Activated CD8-positive, alpha-beta T cell treated with anti-CD3 and anti-CD28 coated beads for 36 hours (primary cell): ENCODE measurements at places on chromosomes 6 and 20. TPM values are rescaled to one million over a fixed set of nuclear protein-coding genes. Genes with fewer than 3 reads are reported as not detected.

The SLC17A4 gene
- total RNA-seq = not detected

DNA sequence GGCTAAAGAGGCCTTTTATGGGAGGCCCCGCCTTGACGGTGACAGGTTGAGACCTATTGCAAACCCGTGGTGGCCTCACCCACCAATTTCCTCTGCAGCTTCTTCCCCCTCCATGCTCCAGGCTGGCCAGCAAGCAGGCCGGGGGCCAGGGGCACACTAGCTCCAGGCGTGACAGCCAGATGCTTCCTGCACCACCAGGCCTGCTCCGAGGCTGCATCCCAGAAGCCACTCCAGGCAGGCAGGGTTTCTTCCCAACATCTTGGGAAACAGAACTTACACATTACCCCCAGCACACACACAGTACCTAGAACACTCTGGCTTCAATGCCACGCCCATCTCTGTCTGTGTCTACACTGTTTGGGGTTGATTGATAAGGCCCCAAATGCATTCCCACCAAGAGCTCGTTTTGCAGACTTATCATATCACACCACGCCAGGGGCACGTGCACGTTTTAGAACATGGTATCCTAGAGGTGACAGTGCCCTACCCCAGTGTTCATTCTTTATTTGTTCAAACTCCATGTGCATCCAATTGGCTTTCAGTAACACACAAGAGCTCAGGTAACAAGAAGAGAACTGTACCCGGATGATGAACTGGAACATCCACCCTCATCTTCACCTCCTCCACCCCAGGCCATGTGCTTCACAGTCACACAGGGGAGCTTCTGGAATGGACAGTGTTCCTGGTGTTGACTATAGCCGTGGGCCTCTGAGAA lies 221.4 kb upstream of the RREB1 start:
- H3K4me1 ChIP-seq = peaks cover 2% of the 10 kb centered on the region
- no peak overlapping the region for H3K27ac ChIP-seq
- no peaks in the 10 kb centered on the region for H3K36me3 ChIP-seq
- no peak overlapping the region for H3K4me3 ChIP-seq

DNA sequence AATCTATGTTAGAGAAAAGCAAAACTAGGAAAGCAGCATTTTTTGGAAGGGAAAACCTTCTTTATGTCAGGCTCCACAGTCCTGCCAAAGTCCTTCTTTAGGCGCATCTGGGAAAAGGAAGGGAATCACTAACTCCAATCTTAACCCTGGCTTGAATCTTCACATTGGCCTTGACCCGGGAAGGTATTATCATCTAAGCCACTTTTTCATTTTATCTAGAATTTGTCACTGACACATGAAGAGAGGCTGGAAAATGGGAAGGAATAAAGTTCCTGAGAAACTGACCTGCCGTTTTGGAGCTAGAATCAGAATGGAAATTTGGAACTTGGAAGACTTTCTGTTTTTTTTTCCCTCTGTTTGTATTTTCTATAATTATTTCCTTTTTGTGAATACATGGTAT lies 53.4 kb upstream of the UTRN start:
- H3K36me3 ChIP-seq = no peaks in the 10 kb centered on the region
- H3K27ac ChIP-seq = no peak overlapping the region
- no peak for DNase-seq
- H3K4me1 ChIP-seq = no peaks in the 10 kb centered on the region
- H3K4me3 ChIP-seq = no peak overlapping the region

- no peak overlapping the region for H3K27ac ChIP-seq
- no peaks in the 10 kb centered on the region for H3K36me3 ChIP-seq
These were observed 129.5 kb downstream of the MMUT start for GRCh38 chr6:49333345-49334125.

The RGS17 gene
- total RNA-seq = not detected

The RNF39 gene
- total RNA-seq = not detected

The CALHM4 gene
- not detected for total RNA-seq

The C6orf15 gene
- total RNA-seq = not detected

DNA sequence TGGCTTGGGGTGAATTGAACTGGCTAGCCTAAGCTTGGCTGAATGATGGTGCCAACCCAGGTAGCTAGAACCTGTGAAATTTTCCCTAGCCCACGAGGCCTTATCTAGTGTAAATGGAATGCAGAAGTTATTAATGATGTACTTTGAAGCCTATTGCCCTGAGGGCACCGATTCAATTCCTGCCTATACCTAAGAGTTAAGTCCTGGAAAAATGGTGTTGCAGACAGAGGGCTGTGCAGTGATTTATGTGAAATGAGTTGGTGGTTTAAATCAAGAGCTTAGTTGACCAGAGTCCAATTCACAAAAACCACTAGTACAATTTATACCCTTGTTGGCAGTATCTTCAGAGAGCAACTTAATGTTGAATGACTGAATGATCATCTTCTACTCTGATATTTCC lies 373.8 kb upstream of the JAG1 start:
- no peaks in the 10 kb centered on the region for H3K36me3 ChIP-seq
- no peaks in the 10 kb centered on the region for H3K4me1 ChIP-seq
- no peak overlapping the region for H3K27ac ChIP-seq
- H3K27me3 ChIP-seq = no peaks in the 10 kb centered on the region

DNA sequence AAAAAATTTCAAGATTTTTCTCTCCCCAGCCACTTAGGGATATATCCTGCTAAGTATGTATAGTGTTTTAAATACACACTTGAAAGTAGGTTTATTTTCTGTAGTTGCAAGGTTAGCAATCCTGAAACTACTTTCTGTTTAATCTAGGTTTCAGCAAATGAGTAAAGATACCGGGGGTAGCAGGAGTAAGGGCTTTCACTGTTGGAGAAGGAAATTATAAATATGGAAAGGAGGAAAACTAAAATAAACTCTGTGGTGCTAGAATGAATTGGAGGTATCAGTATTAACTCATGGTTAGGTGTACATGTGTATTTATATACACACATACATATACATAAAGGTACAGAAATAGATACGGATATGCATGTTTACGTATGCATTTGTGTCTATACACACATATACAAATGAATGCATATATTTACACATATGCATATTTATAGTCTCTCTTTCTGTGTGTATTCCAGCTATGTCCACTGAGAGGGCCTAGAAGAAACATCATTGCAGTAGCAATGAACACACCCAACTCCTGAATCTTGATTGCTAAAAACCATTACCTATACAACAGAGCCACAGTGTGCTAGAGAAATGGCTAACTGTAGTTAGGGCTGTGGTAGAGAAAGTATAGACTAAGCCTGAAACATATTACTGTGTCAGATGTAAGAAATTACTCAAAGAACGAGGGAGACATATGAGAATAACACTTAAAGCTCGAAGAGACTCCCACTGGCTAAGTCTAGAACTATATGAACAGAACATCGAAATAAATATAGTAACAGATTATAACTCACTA lies 95.9 kb upstream of the EMILIN3 start:
- no peak overlapping the region for H3K27ac ChIP-seq
- no peak overlapping the region for H3K4me3 ChIP-seq
- no peaks in the 10 kb centered on the region for H3K27me3 ChIP-seq
- no peak for DNase-seq

DNA sequence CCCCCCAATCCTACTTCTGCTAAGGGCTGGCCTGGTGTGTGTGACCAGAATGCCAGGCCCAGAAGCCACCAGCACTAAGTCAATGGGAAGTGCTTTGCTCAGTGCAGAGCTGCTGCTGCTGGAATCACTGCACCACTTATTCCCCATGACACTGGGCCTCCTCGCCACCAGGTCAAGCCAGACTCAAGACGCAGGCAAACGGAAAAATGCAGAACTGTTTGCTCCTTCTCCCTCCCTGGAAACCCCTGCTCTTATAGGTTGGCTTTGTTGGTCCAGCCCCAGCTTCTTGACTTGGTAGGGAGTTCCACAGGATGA lies 121.9 kb downstream of the PHACTR3 start:
- no peaks in the 10 kb centered on the region for H3K4me1 ChIP-seq
- H3K36me3 ChIP-seq = no peaks in the 10 kb centered on the region
- no peak for DNase-seq
- H3K27ac ChIP-seq = no peak overlapping the region

The NANP gene
- total RNA-seq = 7.6 TPM

GRCh38 chr6:118207947-118208346 lies 300.9 kb downstream of the SLC35F1 start:
- no peak overlapping the region for H3K27ac ChIP-seq
- no peaks in the 10 kb centered on the region for H3K36me3 ChIP-seq
